ENCODE measurements at places on chromosomes 3 and 15.

GRCh38 chr3:25821746-25822573 is 32.1 kb downstream of the OXSM start:
- DNase-seq: no peak

DNA sequence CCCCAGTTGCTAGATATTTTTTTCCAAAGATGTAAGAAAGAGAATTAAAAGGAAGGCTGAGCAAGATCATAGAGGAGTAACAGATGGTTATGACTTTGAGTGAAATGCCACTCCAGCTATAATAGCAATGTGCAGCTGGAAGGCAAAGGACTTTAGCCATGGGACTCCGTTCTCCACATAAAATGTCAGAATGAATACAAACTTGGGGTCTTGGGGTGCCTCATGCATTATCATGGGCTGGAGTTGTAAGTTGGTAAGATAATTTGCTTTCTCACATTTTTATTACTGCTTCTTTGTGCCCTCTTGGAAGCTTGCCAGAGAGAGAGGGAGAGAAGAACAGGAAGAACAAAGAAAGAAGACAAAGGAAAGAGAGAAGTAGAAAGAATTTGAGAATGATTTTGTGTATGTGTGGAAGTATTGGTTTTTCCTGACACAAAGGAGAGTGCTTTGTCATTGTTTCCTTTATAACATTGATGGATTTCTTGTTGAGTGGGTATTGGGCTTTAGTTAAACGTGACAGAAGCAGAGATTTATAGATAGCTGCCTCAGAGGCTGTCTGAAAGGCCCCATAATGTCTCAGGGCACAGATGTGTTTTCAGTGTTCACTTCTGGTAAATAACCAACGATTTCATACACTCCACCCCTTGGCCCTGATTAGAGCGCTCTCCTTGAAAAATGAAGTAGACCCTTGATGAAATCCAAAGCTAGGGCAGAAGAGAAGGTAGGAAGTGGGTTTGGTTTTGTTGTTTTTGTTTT is 715.3 kb downstream of the NR2F2 start:
- no peak for DNase-seq

- DNase-seq: peak; percentile 90
Observed at GRCh38 chr3:27533718-27534573, 49.8 kb upstream of the SLC4A7 start.

- DNase-seq: peak; percentile 39
Observed at GRCh38 chr15:83284559-83285283, at the start of gene BNC1. TSS of gene BNC1 (minus strand) at chr15:83284664. CDS start at chr15:83284628, 36 bp downstream.

- peak; percentile 14 for DNase-seq
Observed at GRCh38 chr15:93035953-93036810, 52.8 kb downstream of the RGMA start.

- no peak for DNase-seq
Observed at GRCh38 chr3:72157748-72158638, 373.0 kb upstream of the PROK2 start.

- no peak for DNase-seq
Observed at GRCh38 chr3:32105291-32106131, 909 bp upstream of the GPD1L start.

GRCh38 chr3:186476044-186476468 is 68.1 kb downstream of the CRYGS start:
- peak; percentile 18 for DNase-seq

DNA sequence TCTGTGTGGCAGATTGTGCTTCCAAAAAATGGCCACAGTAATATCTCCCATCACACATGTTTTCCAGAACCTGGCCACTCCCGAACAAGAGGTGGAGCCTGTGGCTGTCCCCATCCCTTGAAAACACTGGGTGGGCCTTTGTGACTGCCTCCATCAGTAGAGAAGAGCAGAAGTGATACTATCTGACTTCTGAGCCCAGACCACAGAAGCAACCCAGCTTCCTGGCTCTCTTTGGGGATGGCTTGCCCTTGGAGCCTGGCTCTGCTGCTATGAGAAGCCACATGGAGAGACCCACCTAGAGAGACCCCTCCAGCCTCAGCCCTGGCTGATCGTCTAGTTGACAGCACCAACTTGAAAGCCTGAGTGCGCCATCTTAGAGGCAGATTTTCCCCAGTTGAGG is 39.8 kb upstream of the CMTM8 start:
- DNase-seq: no peak

- no peak for DNase-seq
Observed at GRCh38 chr3:168678730-168679129, 583.0 kb upstream of the GOLIM4 start.

GRCh38 chr15:59042041-59042440 is 54.6 kb downstream of the RNF111 start:
- DNase-seq: no peak

- no peak for DNase-seq
Observed at GRCh38 chr15:56099311-56099710, 105.9 kb upstream of the NEDD4 start.

- no peak for DNase-seq
Observed at GRCh38 chr15:49831206-49831965, 210.5 kb downstream of the DTWD1 start.

- DNase-seq: peak; percentile 46
Observed at GRCh38 chr15:62254137-62254934, 89.3 kb upstream of the C2CD4B start.

- no peak for DNase-seq
Observed at GRCh38 chr3:34386309-34386708, 587.9 kb downstream of the PDCD6IP start.

DNA sequence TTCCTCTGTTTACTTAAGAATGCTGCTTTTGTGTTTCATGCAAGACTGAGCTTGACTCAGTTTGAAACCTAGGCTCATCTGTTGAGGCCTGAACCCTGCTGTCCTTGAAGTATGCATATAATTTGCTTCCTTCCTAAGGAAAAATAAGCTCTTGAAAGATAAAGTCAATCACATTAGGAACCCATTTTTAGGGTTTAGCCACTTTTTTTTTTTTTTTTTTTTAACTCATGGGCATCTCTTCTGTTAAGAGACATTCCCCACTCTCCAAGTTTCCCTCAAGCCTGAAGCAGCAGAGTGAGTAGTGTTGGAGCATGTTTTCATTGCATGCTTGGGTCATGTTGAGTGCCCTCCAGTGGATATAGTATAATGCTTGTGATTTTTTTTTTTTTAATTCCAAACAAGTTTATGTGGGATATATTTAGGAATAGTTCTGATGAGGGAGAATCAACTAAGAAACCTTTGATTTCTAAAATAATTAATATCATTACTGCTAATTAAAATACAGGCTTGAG is 3.6 kb downstream of the CTNNB1 start:
- DNase-seq: peak; percentile 85

DNA sequence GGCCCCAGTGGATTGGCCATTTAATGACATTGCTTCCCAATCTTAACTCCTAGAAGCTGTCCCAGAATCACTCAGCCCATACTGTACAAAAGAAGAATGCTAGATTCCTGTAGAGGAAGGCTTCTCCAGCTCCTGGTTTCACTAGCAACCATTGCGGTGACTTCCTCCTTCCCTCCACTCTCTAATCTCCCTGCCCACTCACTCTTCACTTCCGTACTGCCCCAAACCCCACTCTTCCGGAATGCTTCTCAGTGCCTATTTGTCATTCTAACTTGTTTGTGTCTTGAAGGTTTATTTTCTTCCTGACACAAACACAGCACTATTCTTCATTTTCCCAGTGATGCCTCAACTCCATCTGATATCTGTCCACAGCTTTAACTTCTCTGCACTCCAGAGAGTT is 97.1 kb upstream of the SPATA16 start:
- no peak for DNase-seq

DNA sequence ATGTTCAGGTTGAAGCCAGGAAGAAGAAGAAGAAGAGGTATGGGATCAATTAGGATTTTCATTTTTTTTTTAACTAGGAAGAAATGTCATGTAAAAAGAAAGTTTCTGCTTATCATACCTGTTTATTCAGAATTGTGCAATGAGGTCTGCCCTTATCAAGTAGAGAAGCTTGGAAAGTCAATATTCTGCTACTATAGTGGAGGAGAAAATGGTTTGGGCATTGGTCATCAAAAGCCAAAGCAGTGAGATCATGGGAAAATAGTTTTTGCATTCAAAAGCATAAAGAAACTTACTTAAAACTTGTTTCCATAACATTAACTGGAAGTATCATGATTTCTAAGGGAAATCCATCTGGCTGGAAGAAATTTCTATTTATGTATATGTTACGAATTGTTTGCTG is 1239.2 kb downstream of the NSUN3 start:
- peak; percentile 24 for DNase-seq

- DNase-seq: no peak
Observed at GRCh38 chr3:105649480-105649879, 219.3 kb downstream of the CBLB start.

DNA sequence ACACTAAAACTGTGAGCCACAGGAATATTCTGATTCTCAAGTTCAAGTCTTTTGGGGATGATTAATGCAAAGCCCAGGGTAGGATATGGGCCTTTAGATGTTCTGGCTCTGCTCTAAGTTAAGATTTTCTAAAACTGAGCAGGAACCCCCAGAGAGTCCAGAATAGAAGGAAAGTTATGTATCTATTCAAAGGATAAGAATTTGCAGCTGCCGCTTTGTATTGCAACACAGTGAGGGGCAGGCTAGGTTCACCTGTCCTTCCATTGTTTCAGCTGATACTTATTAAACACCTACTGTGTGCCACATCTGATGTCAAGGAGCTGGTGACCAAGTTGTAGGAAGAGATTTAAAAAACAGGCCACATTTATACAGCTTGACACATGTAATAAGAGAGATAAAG is 290.4 kb downstream of the MAGI1 start:
- peak; percentile 50 for DNase-seq

DNA sequence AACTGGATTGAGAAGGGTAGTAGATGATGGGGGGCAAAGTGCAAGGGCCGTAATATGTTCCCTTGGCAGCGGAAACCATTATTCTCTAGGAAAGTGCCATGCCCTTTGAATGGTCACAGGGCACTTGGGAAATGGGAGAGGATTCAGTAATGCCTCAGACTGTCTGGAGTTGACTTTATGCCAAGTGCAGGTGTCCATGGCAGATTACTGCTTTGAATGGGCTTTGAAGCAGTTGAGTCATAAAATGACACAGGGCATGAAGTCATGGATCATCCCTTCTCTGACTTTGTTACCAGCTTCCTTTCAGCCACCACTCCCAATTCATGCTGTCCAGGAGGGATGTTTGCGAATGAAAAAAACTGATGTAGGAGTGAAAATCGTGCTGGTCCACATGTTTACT is 20.1 kb downstream of the AADACL2 start:
- DNase-seq: no peak

DNA sequence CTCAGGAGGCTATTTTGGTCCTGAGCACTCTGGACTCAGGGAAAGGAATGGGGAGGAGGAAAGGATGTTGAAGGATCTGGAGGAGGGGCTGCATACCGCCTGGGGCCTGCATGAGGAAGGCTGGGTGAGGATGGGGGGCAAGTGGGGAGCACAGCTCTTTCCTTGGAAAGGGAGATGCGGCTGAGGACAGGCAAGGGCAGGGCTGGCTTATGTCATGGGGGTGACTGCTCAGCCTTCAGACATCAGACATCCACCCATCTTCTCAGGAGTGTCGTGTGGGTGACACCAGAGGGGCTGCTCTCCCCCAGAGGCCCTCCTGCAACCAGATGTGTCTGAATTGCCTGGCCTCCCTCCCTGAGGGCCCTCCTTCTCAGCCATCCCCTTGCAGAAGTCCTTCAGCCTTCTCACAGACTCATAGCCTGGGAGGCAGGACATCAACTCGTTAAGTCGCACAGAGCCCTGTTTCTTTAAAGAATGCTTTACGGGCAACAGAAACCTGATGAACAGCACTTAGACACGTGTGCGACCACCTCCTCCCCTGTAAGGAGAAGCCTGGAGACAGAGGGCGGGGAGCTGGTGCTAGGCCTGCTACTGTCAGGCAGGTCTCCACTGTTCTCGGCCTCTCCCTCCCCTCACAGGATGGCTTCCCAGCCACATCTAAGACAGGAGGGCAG is 252.3 kb downstream of the OCA2 start:
- DNase-seq: no peak

DNA sequence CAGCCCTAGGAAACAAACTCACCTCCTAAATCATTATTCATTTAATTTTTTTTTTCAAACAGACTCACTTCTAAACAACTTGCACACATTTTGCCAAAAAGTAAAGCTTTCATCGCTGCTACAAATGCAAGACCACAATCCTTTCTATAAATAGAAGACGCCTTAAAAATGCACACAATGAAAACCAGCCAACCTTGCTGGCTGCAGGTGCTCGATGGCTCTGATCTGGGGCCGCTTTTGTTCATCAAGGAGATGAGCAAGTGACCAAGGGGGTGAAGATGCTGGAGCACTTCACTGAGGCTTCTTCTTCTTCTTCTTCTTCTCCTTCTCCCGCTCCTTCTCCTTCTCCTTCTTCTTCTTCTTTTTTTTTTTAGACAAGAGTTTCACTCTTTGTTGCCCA is 12.7 kb upstream of the SLC6A6 start:
- DNase-seq: no peak

DNA sequence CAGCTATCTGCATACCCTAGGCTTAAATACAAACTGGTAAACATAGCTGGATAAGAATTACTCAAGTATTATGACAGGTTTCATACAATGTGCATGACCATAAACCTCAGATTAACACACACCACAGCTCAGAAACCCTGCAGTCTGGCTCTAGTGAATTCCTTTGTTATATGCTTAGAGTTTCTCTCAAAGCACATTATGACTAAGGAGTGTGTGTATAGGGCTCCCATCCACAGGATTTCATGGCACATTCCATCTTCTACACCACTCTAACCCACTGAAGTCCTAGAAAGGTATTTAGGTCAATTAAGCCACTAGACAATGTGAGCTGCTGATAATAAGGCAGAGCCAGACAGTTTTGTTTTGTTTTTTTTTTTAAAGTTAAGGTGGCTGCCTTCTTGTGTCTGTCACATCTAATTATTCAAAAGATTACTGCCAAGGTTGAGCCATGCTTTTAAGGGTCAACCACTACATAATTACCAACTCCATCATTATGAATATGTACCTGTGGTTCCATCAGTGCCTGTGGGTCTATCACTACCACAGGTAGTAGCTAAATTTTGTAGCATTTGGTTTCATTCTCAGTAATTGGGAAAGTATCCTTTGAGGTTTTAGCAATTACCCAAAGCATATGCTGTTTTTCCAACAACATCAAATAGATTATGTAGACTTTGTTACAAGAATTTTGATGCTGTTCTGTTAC is 107.0 kb downstream of the ALCAM start:
- DNase-seq: no peak

DNA sequence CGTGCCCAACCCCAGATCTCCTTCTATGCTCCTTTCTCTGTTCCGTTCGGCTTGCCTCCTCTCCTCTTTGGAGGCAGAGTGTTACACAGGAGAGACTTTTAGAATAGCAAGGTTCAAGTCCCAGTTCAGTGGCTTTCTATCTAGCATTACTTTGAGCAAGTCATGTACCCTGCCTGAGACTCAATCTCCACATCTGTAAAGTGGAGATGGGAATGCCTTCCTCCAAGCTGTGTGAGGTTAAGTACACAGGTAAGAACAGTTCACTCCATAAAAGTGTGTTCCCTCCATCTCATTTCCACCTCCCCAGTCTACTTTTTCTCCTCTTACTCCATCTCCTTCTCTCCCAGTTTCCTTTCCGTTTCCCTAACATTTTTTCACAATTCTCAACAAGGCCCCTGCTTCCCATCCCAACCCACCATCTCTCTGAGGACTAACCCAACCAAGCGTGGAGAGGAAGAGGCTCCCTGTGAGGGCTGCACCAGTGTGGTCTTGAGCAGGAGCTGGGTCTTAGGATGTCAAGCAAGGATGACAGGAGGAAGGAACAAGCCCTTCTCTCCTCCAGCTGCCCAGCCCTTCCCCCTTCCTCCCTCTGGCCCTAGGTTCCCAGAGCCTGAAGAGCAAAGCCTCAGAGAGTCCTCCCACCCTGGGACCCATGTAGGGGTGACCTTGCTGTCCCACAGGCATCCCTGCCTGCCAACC is 6.4 kb downstream of the ATP8B4 start:
- DNase-seq: no peak

Data from umbilical cord (tissue), 2 donors.